Iris pigment epithelial cell (primary cell): ENCODE measurements at places on chromosomes 5 and 9.

DNA sequence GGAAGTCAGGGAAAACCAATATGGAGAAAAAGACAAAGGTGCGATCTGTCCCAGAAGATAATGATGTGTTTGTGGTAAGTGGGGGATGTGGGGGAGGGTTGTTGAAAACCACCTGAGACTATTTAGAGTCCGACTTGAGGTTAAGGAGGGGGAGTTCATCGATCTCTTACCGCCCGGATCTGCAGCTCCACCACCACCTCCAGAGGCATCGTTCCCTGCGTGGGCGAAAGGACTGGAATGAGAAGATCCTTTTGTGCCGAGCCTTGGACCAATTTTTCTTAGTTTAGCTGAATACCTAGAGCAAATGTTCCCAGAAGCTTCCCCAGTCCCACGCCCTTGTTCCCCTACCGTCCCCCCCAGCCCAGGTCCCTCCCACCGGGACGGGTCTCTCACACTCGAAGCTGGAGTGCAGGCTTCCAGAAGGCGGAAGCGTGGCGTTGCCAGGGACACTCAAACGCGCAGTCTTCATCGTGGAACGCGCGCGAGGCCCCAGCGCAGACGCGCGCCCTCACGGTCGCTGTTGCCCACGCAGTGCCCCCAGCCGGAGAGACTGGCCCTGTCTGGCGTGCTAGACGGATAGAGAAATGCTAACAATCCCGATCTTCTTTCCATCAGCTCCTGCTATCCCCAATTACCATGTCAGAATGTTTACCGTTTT, at the start of gene SPATA6L:
Gene SPATA6L, minus strand, starts transcription at position 439 of the 658 bp plus-strand sequence. Its CDS starts 230 bp downstream, at position 209.
- peak; percentile 50 for DNase-seq

GRCh38 chr5:96572864-96573512, 89.2 kb upstream of the CAST start:
- peak; percentile 99 for DNase-seq

- no peak for DNase-seq
Observed at GRCh38 chr5:179421144-179421901, 76.1 kb upstream of the ADAMTS2 start.

DNA sequence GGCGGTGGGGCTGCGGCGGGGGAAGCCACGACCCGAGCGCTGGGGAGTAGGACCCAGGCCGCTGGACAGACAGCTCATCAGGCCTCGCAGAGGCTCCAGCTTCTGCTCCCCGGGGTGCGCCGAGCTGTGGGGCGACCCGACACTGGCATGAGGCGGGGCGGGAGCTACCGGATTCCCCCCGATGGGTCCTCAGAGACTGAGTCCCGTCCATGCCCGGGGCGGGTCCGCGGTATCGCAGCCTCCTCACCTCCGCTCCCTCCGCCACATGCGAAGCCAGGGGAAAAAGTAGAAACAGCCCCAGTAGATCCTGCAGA, 2.6 kb upstream of the CCL27 start:
- no peak for DNase-seq

GRCh38 chr9:128101690-128102089, 25.8 kb downstream of the PTGES2 start:
- no peak for DNase-seq

DNA sequence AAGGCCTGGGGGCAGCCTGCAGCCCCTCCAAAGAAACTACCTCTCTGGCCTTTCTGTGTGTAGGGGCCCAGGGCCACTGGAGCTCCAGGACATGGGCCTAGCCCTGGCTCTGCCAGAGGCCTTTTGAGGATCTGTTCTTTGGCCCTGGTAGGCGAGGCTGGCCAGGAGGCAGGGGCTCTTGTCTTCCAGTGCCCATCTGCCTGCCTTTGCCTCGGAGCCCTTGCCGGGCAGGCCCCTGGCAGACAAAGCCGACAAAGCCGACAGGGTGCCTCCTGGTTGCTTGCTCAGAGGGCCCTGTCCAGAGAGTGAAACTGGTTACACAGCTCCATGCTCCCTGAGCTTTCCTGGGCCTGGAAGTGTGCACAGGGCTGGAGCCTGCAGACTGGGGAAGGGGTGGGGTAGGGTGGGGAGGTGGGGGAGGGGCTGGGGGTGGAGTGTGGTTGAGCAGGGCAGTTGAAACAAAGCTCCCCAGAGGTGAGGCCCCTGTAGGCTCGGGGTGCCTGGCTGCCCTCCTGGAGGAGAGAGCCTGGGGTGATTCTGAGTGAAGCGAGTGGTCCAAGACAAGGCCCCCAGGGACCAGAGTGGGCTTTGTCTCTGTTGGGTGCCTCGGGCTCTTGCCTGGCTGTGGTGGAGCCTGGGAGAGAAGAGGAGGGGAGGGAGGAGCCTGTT, 29.3 kb downstream of the PTPA start:
- DNase-seq = peak; percentile 55

DNA sequence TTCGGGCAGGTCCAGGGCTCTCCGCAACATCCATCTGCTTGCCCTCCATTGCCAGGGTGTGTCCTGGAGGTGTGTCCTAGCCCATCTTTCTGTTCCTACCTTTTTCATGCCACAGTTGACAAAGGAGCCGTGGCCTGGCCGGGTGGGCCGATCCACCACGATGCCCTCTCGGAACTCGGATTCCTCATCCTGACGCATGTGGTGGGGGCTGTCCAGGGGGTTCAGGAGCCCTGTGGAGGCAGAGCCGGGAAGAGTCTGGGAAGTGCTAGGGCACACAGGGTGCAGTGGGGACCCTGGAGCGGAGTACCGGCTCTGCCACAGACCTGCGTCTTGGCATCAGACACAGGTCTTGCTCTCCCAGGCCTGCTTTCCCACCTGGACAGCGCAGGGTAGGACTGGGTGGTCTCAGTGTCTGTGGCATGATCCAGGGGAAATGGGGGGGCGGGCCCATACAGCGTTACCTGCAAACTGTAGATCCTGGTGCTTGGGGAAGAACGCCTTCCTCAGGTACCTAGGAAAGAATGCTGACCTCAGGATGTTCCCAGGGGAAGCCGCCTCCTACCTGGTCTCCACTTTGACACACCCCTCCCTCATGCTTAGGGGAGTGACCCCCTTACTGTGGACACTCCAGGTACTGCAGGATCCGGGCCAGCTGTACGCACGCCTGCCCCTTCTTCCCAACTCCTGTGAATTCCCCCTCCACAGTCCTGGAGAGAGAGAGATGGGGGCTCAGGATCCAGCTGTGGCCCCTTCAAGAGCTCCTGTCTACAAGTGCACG, 3.5 kb downstream of the SPOUT1 start:
- DNase-seq = no peak

GRCh38 chr5:107235167-107235566, 435.6 kb downstream of the EFNA5 start:
- DNase-seq = no peak

DNA sequence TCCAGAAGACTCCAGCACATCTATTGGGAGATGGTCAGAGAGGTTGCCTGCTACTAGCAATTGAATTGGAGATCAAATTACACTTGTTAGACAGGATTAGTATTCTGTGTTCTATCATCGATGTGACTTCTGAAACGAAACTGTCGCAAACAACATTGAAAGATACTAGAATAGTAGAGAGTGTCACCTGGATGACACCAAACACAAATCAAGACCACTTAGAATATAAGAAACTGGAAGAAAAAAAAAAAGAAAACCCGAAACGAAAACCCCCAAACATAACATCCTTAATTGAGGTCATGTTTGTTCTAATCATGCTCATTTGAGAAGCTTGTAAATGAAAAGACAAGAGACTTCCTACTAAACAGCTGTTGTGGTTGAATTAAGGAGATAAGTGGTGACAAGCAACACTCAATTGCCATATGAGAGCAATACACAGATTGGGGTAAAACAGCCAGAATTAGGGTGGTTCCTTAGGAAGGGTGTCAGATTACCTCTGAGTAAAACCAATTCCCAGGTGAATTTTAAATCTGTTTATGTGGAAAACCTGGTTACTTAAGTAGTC, 97.6 kb downstream of the BASP1 start:
- no peak for DNase-seq

- peak; percentile 94 for DNase-seq
Observed at GRCh38 chr9:92439921-92440750, 15.9 kb upstream of the OMD start.

GRCh38 chr9:10048994-10049393, 563.8 kb downstream of the PTPRD start:
- DNase-seq = no peak

GRCh38 chr9:105273731-105274130, 29.3 kb downstream of the SLC44A1 start:
- no peak for DNase-seq

DNA sequence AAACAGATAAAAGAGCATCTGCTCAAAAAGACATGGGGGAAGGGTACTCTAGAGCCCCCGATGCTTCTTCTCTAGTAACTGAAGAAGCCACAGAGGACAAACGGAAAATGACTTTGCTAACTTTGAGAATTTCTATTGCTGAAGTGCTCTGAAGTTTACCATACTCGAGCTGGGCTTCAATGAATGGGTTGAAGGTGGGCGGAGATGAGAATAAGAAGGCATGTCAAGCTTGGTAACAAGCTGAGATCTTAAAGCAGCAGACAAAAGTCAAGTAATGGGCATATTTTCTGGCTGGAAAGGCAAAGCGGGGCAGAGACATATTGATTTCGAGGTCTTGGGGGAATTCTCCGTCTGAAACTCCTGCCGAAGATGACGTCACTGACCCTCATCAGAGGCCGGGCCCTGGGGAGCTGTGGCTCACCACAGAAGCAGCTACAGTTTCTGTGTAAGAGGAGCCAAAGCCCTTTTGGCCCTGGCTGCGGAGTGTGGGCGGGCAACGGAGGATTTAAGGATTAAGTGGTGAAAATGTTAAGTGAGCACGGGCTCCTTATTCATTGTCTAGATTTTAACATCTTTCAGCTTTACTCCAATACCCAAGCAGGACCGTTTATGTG, 115.8 kb upstream of the SLIT3 start:
- DNase-seq = peak; percentile 90

DNA sequence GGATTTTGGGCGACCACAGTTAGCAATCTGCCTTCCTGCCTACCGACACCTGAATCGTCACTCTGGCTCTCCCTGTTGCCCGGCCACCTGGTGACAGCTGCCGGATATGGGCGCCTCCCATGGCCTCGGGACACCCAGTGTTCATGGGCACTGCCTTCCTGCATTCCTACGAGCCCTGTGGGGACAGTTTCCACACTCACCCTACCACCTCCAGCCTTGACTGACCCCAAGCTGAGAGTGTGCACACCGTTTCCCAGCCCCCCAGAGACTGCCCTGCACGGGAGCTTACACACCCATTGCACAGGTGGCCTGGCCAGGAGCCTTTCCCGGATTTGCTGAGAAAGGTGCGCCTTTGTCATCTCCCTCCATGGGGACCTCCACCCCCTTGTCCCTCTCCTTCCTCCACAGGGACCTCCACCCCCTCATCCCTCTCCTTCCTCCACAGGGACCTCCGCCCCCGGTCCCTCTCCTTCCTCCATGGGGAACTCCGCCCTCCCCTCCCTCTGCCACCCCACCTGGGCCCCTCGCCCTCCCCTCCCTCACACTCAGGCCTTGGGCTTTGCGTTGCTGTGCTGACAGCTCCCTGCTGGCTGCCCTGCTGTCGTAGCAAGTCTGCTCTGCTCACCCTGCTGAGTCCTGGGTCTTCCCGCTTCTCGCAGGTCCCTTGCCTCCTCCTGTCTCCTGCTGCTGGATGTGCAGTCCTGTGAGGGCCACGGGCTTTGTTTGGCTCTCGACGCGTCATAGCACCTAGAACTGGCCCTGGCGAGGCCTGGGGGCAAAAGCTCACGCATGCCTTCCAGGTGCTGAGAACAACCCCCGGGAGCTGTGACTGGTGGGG, 48.4 kb downstream of the MRPL36 start:
- DNase-seq = no peak

- DNase-seq = no peak
Observed at GRCh38 chr5:127353327-127353726, 62.7 kb downstream of the MEGF10 start.

- DNase-seq = peak; percentile 75
Observed at GRCh38 chr5:151051066-151051930, 29.5 kb downstream of the TNIP1 start.

DNA sequence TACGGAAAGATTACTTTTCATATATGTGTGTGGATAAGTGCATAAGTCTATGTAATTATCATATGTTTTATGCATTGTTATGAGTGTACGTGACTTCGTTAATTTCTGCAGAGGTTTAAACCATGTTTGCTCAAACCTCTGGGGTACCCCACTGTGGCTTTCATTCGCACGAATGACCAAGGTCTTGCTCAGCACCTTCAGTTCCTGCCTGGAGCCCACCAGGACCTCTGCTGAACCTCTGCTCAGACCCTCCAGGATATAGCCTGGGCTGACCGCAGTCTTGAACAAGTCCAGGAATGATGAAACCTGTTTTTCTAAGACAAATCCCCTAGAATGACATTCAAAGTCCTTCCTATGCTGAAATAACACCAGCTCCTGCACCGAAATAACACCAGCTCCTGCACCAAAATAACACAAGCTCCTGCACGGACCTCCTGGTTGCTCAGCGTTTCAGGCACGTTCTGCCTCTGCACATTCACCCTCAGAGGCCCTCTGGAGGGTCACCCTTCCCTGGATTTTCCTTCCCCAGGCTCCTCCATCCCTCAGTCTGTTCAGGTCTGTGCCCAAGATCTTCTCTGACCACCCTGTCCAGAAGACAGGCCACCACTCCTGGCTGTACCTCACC, 99.7 kb upstream of the BOD1 start:
- no peak for DNase-seq

GRCh38 chr5:117161718-117162335, 587.2 kb upstream of the SEMA6A start:
- no peak for DNase-seq

GRCh38 chr9:107222020-107222522, 61.0 kb upstream of the RAD23B start:
- peak; percentile 82 for DNase-seq

- DNase-seq = no peak
Observed at GRCh38 chr9:101254733-101255433, 129.9 kb downstream of the BAAT start.

DNA sequence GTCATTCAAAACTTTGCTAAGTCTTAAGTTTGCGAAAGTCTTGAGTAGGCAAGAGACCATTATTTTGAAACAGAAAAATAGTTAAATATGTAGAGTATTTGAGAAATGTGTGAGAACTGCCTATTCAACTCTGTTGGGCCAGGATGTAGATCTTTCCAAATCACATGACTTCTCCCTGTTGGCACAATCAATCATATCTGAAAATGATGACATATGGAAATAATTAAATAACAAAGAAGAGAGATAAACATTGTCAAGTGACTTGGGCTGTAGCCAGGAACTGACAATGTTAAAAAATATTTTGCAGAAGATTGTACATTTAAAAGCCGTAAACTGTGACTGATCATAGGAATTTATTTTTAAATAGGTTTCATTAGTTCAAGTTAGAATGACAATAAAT, 104.6 kb upstream of the IL6ST start:
- peak; percentile 88 for DNase-seq

DNA sequence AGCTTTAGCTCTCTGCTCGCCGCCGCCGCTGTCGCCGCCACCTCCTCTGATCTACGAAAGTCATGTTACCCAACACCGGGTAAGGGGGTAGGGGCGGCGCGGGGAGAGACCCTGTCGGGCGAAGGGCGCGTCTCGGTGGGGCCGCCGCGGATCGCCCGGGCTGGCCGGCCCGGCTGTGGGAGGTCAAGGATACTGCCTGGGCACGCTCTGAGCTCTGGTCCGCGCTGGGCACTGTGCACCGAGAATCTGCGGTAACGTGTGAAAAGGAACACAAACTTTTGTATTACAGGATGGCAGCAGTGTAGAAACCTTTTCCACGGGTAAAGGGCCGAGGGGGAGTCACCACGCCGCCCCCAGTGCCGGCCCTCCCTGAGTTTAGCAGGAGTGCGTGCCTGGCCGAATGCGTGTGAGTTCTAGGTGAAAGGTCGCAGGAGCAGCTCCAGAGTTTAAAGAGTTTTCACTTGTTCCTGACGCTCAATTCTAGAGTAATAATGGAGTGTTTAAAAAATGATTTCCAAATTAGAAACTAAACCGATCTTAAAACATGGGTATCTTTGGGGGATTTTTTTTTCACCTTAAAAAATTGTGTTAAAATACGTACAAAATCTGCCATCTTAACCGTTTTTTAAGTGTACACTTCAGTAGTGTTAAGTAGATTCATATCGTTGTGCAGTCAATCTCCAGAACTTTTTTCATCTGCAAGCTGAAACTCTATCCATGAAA, at the start of gene HSDL2:
Gene HSDL2, plus strand, starts transcription at position 7 of the 723 bp plus-strand sequence. Its CDS starts 56 bp downstream, at position 63.
- peak; percentile 34 for DNase-seq
